ENCODE measurements at places on chromosomes 12 and 14.

DNA sequence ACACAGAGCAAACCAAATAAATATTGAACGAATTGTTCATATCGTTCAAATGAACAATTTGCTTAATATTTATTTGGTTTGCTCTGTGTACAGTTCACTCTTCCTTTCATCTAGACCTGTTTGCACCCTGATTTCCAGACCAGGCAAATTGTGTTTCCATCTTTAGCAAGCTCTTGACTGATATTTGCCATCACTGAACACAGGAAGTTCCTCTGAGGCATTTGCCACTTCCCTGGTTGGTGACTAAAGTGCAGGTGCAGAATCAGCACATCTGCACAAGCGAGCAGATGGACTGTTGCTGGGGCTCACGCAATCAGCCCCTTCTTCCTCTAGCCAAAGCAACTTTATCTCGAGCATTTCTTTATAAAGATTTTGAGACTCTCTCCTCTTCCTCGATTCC is 112.9 kb downstream of the DAAM1 start:
- no peak for DNase-seq

DNA sequence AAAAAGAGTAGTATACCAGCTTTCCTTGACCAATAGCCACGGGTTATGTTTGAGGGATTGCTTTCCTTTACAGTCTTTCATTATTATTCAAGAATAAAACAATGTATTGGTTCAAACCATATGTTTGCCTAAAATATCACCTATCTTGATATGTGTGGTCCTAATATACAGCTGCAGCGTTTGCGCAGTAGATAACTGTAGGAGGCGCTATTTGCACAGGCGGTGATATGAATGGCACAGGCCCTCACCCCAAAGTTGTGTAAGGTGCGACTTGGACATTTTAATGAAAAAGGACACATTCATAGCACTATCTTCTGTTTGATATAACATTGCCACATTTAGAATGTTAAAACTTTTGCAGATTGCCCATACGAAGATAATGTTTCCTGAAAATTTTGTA is 298.4 kb downstream of the TRHDE start:
- no peak for DNase-seq

DNA sequence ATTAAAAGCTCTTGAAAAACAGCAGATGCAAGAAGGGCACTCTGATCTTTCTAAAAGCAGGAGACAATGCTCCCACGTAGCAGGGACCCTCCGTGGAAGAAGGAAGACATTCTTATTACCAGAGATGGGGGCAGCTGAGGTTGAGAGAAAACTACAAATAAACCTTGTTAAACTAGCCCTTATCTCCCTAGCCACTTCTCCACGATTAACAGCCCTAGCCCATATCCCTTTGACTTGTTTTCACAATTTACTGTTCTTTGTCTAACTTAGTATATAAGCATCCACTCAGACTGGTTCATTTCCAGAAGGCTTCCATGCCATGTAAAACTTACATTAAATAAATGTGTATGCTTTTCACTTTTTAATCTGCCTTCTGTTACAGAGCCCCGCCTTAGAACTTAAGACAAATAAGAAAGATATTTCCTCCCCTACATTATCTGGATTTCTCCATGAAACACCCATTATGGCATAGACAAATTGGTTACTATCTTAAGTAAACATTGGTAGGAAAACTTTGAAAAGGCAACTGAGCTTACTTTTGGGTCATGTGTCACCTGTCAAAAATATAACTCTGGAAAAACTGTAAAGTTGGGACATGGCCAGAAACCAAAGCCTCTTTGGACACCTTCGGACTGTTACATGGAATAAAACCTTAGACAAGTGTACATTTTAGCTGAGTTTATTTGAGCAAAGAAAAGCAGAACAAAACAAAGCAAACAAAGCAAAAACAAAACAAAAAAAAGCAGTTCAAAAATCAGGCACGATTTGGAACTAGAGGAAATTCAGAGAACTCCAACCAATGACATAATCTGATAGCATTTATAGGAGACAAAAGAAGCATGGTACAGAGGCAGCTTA is 4.9 kb upstream of the RNASE1 start:
- DNase-seq: no peak

DNA sequence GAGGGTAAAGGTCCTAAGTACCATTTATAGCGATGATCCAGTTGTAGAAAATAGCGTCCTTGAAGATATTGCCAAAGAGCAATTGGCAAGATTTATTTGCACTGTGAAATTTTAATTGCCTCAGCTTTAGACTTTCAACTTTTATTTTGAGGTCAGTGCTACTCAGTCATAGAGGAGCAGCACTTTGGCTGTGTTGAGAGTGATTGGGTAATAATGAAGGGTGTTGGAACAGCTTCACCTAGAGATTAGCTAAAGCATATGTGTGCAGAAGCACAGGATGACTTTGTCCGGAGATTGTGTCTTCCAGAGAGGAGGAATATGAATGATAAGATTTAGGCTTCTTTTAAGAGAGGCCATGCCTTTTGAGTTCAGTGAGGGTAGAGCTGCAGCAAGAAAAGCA is 164.8 kb downstream of the NPAS3 start:
- DNase-seq: no peak

Data from cardiac fibroblast (primary cell).